GM12878 (cell line): ENCODE measurements at places on chromosomes 3 and 15.
A peak's percentile ranks its signal among the peaks of the same experiment; 100 is the strongest.

GRCh38 chr3:43581343-43581742 lies 40.5 kb downstream of the ANO10 start:
- H3K4me3 ChIP-seq: no peak overlapping the region
- DNase-seq: no peak
- H3K36me3 ChIP-seq: no peaks in the 10 kb centered on the region
- H3K27me3 ChIP-seq: no peaks in the 10 kb centered on the region

DNA sequence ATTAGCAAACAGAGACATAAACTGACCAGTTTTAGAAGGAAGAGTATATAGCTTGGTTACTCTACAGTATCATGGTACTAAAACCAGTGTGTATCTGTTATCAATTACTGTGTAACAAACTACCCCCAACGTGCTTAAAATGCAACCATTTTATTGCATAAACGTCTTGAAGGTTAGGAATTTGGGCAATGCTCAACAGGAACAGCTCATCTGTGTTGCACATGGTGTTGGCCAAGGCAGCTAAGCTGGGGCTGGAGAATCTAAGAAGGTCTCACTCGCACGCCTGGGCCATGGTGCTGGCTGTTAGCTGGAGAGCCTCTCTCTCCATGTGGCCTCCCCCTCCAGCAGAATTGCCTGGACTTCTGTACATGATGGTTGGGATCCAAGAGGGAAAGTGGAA lies 81.2 kb upstream of the THBS1 start:
- H3K27ac ChIP-seq: no peak overlapping the region
- H3K27me3 ChIP-seq: no peaks in the 10 kb centered on the region; the same call in 1 of the 2 replicates
- 0 out of 2 replicates have a peak, but pooled peaks cover 3% of the 10 kb centered on the region for H3K4me1 ChIP-seq
- DNase-seq: no peak
- no peaks in the 10 kb centered on the region for H3K36me3 ChIP-seq
- no peak overlapping the region for H3K4me3 ChIP-seq

GRCh38 chr3:72185549-72186399 lies 400.8 kb upstream of the PROK2 start:
- H3K27ac ChIP-seq: no peak overlapping the region; the same call in 1 of the 2 replicates
- H3K4me1 ChIP-seq: peaks cover 5% of the 10 kb centered on the region; the same call in 1 of the 2 replicates
- H3K36me3 ChIP-seq: no peaks in the 10 kb centered on the region
- no peaks in the 10 kb centered on the region for H3K27me3 ChIP-seq
- DNase-seq: no peak

DNA sequence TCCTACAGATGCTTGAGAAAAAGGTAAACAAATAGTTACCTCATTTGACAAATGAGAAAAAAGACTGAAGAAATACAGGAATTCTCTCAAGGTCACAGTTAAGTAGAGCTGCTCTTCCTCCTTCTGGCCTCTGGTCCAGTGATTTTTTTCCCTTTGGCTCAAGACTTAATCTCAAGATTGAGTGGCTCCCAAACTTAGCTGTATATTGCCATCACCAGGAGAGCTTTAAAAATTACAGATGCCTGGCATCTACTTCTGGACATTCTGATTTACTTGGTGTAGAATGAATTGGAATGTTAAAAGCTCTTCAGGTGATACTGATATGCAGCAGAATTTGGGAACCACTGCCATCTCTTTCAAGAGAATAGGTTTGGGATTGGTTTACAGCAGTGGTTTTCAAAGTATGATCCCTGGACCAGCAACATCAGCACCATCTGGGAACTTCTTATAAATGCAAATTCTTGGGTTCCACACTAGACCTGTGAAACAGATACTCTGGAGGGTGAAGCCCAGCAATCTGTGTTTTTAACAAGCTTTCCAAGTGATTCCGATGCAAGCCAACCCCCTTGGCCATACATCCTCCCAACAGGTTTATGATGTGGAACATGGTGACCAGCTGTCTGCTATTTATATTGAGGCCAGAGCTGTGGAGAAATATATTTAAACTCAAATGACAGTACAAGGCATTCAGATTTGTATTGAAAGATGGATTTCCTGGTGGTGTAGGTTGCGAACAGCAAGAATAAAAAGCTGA lies 333.0 kb upstream of the RARB start:
- H3K27ac ChIP-seq: no peak overlapping the region
- H3K27me3 ChIP-seq: no peaks in the 10 kb centered on the region
- no peak for DNase-seq
- H3K36me3 ChIP-seq: no peaks in the 10 kb centered on the region
- no peak overlapping the region for H3K4me3 ChIP-seq
- no peaks in the 10 kb centered on the region for H3K4me1 ChIP-seq

DNA sequence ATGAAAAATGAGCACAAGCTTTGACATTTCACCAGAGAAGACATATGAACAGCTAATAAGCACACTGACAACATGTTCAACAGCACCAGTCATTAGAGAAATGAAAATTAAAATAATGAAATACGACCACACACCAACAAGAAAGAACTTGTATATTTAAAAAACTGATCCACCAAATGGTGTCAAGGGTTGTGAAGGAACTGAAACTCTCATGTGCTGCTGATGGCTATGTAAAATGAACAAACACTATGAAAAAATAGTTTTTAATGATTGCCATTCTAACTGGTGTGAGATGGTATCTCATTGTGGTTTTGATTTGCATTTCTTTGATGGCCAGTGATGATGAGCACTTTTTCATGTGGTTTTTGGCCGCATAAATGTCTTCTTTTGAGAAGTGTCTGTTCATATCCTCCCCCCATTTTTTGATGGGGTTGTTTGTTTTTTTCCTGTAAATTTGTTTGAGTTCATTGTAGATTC lies 193.8 kb downstream of the SCAPER start:
- H3K27ac ChIP-seq: peak overlapping the region; percentile 3; the same call in 1 of the 2 replicates
- H3K36me3 ChIP-seq: no peaks in the 10 kb centered on the region
- no peak overlapping the region for H3K4me3 ChIP-seq

GRCh38 chr3:183295211-183295610 lies 42.2 kb downstream of the B3GNT5 start:
- H3K4me1 ChIP-seq: no peaks in the 10 kb centered on the region
- H3K36me3 ChIP-seq: no peaks in the 10 kb centered on the region
- H3K27ac ChIP-seq: no peak overlapping the region
- H3K4me3 ChIP-seq: no peak overlapping the region
- DNase-seq: no peak
- no peaks in the 10 kb centered on the region for H3K27me3 ChIP-seq

DNA sequence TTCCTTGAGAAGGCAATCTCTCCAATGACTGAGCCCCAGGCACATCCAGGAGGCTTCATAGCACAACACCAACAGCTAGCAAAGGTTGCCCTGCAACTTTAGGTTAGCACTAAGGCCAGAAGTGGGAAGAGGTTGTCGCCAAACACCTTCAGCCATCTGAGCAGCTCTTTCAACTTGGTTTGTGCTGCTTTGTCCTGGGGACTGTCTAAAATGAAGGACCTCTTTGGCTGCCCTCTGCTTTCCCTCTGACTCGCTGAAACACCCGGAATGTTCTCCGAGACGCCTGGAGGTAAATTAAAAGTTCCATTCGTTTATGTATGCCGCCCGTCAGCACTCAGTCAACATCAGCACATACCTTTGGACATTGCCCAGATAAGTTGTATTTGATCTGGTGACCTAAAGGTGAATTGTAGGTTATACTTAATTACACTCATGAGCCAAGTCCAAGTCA lies 121.2 kb upstream of the NR2F2 start:
- H3K36me3 ChIP-seq: no peaks in the 10 kb centered on the region
- no peaks in the 10 kb centered on the region for H3K4me1 ChIP-seq
- H3K27me3 ChIP-seq: no peaks in the 10 kb centered on the region
- no peak for DNase-seq

GRCh38 chr3:138455801-138456716 lies 21.6 kb downstream of the ESYT3 start:
- no peaks in the 10 kb centered on the region for H3K36me3 ChIP-seq
- H3K4me3 ChIP-seq: no peak overlapping the region
- H3K4me1 ChIP-seq: no peaks in the 10 kb centered on the region
- H3K27ac ChIP-seq: no peak overlapping the region
- no peak for DNase-seq
- no peaks in the 10 kb centered on the region; the same call in none of the 2 replicates for H3K27me3 ChIP-seq

- H3K4me3 ChIP-seq: no peak overlapping the region
- H3K4me1 ChIP-seq: no peaks in the 10 kb centered on the region
- H3K36me3 ChIP-seq: no peaks in the 10 kb centered on the region
- no peaks in the 10 kb centered on the region for H3K27me3 ChIP-seq
- no peak for DNase-seq
Observed at GRCh38 chr3:77835921-77836320, 796.0 kb downstream of the ROBO2 start.

DNA sequence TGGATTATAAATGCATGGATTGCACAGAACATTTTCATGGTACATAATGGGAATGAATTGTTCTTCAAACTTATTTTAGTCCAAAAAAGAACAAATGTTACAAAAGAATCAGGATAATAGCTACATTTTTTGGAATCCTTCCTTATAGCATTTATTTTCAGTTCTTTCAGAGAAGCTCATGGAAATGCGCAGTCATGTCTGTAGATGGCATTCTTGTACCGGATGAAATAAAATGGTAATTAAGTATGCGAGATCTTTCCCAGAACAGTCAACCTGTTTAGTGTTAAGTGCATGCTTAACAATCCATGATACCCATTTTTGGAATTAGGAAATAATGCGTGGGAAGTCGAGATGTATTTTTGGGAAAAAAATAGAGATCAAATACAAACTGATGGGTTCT lies 38.2 kb upstream of the GOLGA8B start:
- no peaks in the 10 kb centered on the region for H3K4me1 ChIP-seq
- no peak overlapping the region for H3K27ac ChIP-seq
- H3K4me3 ChIP-seq: no peak overlapping the region
- no peak for DNase-seq

DNA sequence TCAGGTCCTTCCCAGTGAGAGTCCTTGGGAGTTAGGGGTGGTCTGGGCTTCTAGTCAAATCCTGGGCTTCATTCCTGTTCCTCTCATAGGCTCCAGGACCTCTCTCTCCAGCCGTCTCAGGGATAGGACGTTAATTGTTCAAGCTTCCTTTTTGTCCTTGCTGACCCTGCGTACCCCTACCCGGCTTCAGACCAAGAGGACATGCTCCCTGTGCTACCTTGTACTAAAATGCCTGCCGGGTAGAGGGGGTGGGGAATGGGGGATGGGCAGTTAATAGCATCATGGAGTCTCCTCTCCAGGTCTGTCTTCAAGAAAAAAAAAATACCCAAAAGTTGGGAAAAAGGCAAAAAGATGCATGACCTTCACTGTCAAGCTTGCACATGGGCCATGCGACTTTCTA lies 36.5 kb upstream of the GALNT15 start:
- no peak for DNase-seq
- no peaks in the 10 kb centered on the region for H3K27me3 ChIP-seq
- no peak overlapping the region for H3K4me3 ChIP-seq
- H3K27ac ChIP-seq: no peak overlapping the region
- H3K4me1 ChIP-seq: no peaks in the 10 kb centered on the region
